ENCODE measurements at places on chromosomes 12 and 14.

GRCh38 chr14:54420478-54421142 is 20.6 kb downstream of the CNIH1 start:
- DNase-seq, result no peak

- no peak for DNase-seq
Observed at GRCh38 chr12:117312770-117313169, 48.7 kb downstream of the NOS1 start.

GRCh38 chr14:102325791-102326345 is 6.3 kb downstream of the ZNF839 start:
- no peak for DNase-seq

GRCh38 chr12:52672321-52672933 is 7.8 kb downstream of the KRT1 start:
- DNase-seq, result no peak

- no peak for DNase-seq
Observed at GRCh38 chr14:77026930-77027537, 1.5 kb downstream of the IRF2BPL start.

- no peak for DNase-seq
Observed at GRCh38 chr12:4202487-4202886, 71.1 kb upstream of the CCND2 start.

DNA sequence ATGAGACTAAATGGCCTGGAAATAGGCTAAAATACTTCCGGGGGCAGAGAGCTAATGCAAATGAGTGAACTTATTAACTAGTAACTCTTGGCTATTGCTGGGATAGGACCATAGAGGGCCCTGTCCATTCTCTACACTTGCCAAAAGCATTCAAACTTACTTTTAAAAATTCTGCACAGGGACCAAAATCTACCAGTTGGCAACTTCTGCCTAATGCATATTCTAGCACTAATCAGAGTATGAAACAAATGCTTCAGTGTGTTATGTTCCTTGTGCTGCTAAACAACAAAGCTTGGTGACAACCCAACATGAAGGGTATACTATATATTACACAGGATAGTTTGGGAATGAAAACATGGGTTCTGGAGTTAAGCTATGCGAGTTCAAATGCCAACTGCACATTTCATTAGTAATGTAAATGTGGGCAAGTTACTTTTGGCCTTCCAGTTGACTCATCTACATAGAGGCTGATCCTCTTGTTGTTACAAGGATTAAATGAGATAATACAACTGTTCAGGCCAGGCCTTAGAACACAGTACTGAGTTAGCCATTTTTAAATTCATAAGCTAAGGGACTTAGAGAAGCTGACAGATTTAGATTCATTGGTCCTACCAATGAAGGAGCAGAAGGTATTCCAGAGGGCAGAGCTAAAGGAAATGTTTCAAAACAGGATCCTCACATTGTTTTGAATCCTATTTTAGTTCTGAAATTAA is 32.4 kb downstream of the HIGD1C start:
- DNase-seq, result no peak

- no peak for DNase-seq
Observed at GRCh38 chr12:128178966-128179365, 88.0 kb upstream of the TMEM132C start.

- no peak for DNase-seq
Observed at GRCh38 chr12:95262808-95263207, 45.2 kb downstream of the VEZT start.

GRCh38 chr12:29207120-29207519 is 58.0 kb downstream of the FAR2 start:
- no peak for DNase-seq

DNA sequence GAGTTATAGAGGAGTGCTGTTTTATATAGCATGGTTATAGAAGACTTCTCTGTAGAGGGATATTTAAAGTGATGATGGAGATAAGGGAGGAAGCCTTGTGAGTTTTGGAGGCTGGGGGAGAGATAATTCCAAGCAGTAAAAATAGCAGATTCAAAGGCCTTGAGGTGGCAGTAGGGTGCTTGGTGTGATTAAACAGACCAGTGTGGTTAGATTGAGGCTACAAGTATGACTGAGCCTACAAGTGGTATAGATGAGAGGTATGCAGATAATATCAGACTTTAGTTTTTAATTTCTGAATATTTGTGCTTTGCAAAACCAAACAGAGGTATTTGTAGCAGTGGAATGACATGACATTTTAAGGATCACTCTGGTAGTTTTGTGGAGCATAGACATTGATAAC is 20.3 kb downstream of the FANCM start:
- DNase-seq, result no peak

GRCh38 chr12:100234166-100234565 is 32.7 kb downstream of the DEPDC4 start:
- DNase-seq, result no peak

- DNase-seq, result no peak
Observed at GRCh38 chr14:22220427-22220826, 368.6 kb downstream of the DAD1 start.

GRCh38 chr12:31000751-31001150 is 72.9 kb upstream of the DDX11 start:
- no peak for DNase-seq
